MM.1S (cell line): ENCODE measurements at places on chromosomes 4 and X.

DNA sequence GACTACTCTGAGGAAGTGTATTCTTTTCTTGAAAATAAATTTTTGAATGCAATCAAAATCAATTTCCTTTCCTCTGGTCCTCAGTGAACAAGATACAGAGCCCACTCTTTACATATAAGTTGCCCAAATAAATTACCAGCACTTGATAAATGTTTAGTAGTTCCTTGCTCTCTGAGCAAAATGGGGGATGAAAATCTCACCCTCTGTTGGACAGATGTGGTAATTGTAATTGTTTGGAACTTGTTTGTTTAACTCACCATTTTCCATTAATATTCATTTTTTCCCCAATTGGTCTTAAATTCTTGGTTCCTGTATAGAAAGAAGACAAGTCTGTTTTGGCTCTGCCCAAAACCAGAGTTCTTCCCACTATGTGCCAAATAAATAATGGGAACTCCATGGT lies 146.3 kb downstream of the LDB2 start:
- DNase-seq: no peak

- DNase-seq: no peak
Measured at GRCh38 chr4:141971869-141972268, 335.5 kb downstream of the IL15 start.

DNA sequence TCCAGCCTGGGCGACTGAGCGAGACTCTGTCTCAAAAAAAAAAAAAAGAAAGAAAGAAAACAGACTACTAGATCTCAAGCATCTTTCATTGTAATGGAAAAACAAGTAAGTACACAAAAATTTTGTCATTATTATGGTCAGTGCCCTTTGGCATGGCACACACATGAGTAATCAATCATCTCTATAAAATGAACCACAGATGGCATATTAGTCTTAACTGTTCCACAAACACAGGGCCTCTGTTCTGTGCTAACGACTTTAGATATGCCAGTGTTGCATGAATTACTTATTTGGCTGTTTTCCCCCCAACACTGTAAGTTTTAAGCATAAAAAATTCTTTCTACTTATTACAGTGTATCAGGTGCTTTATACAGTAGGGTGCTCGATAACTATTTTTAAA lies 90.4 kb downstream of the COX7B2 start:
- DNase-seq: no peak

DNA sequence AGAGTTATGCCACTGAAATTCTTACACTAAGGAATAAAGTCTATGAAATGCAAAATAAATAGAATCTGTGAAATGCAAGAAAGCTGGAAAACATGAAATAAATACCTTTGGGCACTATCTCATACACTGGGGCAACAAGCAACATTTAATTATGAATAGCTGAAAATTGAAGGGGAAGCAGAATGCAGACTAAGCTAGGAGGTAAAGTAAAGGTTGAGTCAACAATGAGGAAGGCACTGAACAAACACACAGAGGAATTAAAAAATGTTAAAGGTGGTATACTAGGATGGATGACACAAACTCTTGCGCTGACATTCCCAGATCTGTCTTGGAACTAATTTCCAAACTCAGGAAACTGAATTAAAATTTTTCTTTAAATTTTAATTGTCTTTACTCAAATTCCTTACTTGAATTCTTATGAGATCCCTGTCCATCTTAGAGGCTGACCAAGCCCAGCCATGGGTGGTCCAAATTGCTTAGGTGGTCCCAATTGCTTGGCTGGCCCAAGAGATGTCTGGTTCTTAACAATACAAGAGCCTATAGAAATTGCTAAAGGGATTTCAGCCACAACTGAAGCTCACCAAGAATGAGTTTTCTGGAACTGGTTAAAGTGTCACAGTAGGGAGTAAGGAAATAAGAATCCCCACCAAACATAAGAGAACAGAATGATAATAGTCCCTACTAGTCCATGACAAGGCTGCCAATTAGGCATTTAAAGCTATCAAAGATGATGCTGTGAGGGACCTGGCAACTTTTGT lies 41.3 kb upstream of the ZCCHC13 start:
- DNase-seq: no peak

DNA sequence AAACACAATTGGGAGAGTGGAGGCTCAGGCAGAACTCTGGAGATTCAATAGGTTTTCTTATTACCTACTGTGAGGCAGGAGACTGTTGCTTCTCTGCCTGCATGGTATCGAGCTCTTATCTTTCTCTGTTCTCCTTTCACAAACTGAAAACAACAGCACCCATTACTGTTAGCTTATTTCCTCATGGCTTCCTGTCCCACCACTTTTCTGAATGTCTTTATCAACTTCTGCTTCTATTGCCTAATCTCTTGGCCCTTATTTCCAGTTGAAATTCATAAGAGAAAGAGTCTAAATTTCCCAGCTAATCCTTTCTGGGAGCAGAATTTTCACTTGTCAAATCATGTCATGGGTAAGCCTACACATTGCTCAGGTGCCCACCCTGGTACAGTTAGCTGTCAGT lies 46.8 kb upstream of the NDST3 start:
- no peak for DNase-seq

DNA sequence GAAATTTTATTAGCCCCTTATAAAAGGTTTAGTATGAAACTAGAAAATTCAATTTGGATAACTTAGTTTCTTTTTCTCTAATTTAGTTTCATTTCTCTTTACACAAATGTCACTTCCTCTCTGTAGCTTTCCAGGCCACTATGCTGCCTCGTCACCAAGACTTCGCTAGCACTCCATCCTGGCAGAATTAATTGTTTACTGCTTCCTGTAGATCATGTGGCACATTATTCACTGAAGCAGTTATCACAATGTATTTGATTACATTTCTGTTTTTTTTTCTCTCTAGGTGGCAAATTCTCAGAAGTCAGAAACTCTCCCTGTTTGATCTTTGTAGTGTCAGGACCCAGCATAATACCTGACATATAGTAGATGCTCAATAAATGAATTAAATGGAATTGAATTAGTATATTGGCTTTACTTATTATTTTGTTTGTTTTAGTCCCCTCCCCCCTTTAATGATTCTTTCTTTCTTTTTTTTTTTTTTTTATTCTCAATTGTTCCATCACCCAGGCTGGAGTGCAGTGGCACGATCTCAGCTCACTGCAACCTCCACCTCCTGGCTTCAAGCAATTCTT lies 9.3 kb upstream of the SAT1 start:
- peak; percentile 62 for DNase-seq
